Activated CD4-positive, alpha-beta T cell treated with anti-CD3 and anti-CD28 coated beads for 48 hours (primary cell): ENCODE measurements at places on chromosomes 3 and 15.

DNA sequence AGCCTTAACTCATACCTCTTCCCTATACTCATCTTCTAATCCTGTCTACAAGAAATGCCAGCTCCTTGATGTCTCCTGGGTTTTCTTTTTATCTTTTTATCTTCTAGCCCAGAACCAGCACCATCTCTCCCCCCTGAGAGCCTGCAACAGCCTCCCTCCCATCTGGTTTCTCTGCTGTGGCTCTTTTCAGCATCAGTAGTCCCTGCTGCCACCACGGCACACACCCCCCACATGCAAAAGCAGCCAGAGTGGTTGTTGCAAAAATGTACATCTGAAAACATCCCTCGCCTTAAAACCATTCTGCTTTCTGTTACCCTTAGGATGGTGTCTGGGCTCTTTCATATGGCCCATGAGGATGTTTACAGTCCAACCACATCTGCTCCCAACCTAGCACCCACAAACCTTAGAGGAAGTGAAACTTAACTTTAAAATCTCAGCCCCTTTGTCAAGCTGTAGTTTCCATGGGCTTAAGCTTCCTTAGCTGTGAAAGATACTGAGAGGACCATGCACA, 775 bp downstream of the TTC21A start:
- DNase-seq: no peak

GRCh38 chr3:159229116-159229680, 427.3 kb downstream of the MFSD1 start:
- no peak for DNase-seq

DNA sequence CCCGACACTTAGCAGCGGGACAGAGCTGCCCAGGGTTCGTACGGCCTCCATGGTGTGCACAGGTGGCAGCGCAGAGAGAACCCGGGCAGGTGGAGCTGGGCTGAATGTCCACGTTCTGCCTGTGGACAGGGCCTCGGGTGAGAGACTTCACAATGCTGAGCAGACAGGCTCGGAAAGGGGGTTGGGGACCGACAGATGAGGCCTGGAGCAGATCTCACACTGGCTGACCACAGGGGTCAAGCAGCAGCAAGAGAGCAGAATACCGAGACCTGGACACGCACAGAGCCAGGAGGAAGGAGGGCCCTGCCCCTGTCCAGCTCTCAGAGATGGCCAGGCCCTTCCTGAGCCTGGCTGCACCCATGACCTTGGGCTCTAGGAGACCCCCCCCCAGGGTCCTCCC, 83.0 kb downstream of the VGLL4 start:
- no peak for DNase-seq

- no peak for DNase-seq
Measured at GRCh38 chr3:140614001-140614400, 63.9 kb upstream of the TRIM42 start.

DNA sequence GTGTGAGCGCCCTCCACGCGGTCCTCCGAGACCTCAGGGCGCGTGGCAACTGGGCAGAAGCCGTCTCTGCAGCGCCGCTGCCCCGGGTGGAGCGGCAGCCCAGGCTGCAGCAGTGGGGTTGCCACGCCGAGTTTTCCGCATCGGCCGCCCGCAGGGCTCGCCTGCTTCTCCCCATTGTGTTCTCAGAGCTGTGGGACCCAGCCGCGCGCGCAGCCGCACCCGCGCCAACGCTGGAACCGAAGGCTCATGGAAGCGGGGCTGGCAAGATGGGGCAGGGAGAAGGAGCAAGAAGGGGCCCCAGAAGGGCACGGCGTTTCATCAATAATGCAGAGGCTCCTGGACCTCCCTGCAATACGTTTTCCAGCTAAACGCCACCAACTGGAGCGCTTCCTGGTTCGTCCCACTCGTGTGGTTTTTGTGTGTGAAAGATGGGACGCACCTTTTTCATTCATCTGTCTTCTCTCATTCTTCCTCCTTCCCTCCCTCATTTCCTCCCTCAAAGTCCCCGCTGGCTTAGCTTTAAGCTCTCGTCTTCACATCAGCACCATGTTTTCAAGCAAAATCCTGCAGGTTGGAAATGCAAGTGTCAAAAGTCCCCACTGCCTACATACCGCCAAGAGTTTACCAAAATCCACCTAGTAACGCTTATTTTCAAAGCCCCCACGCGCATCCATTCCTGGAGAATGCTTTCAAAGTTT, 1.2 kb downstream of the ROBO1 start:
- no peak for DNase-seq

GRCh38 chr3:188581365-188581764, 427.4 kb downstream of the LPP start:
- no peak for DNase-seq
